ENCODE measurements at places on chromosomes 4 and X.

DNA sequence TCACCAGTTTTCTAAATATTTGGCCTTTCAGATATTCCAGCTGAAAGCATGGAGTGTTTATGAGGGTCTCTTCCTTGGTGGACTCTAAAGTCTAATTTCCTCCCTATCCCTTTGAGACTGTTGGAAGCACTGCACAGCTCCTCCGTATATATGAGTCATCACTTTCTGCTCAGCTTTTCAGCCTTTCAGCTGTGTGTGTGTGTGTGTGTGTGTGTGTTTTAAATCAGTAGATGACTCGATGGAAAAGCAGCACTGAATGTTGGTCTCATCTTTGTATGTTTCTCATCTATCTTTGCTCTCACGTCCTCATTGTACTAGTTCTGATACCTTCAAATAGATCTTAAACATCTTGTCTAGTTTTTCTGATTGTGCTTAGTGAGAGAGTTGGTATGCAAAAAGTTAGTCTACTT is 81.6 kb downstream of the ZFX start:
- no peak for DNase-seq

DNA sequence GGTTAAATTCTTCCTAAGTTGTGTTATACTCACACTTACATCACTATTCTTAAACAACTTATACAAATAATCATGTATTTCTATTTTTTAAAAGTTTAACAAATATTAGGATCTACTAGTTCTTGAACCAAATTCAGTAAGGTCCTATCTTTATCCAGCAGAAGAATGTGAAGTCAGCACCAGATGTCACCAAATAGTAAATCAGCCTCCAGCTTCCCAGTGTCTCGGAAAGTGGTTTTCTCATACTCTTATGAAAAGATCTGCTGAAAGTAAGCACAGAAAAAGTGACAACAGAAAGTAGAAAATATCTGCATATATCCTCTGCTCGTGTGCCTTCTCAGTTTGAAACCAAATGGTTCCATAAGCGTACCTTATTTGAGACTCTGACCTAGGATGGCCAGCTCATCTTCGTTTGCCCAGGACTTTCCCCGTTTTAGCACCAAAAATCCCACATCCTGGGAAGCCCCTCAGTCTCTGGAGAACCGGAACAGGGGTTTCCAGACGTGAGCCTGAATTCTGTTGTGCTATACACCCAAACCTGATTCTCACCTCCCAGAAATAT is 98.0 kb upstream of the DCLK2 start:
- DNase-seq = no peak

GRCh38 chrX:55709735-55710134 is 7.8 kb upstream of the RRAGB start:
- DNase-seq = no peak

DNA sequence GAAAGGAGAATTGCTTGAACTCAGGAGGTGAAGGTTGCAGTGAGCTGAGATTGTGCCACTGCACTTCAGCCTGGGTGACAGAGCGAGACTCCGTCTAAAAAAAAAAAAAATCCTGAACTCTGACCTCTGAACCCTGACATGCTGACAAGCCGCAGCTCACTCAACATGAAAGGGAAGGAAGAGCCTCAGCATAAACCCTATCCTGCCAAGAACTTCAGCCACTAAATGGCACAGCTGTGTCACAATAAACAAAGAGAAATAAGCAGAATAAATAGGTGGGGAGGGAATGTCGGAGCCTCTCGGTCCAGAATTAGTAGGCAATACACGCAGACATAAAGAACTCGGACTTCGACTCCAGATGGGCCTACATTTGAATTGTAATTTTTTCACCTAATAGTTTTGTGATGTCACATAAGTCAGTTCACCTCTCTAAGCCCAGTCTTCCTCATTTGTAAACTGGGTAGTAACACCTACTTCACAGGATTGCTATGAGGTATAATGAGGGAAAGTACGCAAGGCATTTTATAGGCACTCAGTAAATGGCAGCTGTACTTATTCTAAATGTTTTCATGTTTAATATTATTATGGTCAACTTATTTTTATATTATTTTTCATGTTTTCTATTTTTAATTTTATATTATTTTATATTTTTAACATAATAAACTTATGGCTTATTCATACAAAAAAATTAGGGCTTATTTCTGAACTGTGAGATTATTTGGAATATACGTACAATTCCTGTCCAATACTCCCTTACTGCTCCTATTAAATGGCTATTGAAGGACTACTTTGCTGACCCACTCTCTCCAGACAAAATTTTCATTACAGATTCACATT is 243.4 kb downstream of the SCFD2 start:
- no peak for DNase-seq

GRCh38 chrX:131792789-131793462 is 230.2 kb upstream of the STK26 start:
- no peak for DNase-seq

- no peak for DNase-seq
Observed at GRCh38 chr4:100935090-100935489, 412.2 kb downstream of the PPP3CA start.

DNA sequence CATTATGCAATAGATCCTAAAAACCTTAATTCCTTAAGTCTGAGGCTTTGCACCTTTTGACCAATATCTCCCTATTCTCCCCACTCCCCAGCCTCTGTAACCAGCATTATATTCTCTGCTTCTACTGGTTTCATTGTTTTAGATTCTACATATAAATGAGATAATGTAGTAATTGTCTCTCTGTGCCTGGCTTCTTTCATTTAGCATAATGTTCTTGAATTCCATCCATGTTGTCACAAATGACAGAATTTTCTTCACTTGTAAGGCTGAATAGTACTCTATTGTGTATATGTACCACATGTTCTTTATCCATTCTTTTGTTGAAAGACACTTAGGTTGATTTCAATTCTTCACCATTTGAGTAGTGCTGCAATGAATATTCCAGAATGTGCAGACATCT is 66.0 kb downstream of the MAGEC1 start:
- DNase-seq = no peak

DNA sequence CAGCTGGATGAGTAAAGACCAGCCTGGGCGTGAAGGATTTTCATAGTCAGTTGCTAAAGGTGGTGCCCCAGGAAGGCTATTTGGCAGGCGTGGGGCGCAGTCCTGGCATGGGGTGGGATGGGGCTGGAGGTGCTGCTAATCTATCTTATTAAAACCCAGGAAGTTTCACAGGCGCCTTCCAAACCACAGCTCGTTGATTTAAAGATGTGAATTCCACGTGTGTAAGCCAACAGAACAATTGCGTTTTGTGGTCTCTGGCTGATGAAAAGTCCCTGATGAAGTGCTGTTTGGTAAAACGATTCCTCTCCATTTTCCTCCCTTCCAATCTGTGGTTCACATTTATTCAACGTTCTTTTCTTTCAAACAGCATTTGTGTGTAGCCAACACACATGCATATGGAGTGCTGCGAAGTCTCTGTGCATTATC is 105.0 kb downstream of the TBL1X start:
- DNase-seq = no peak

DNA sequence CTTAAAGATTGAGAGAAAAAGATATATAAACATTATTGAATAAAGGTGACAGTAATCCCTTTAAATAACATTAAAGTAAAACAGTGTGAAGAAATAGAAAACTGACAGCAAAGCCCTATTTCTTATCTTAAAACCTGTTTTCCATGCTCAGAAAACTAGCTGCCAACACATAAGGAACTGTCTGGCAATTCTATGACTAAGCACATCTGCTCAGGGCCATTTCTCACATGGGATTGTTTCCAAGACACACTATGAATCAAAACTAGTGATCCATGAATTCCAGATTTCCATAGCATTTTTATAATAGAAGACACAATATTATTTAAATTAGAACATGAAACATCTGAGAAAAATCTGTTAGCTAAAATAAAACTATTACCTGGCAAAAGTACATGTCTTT is 113.4 kb downstream of the SCLT1 start:
- DNase-seq = no peak

- peak; percentile 93 for DNase-seq
Observed at GRCh38 chr4:1746265-1746691, 25.0 kb downstream of the TACC3 start.

- DNase-seq = no peak
Observed at GRCh38 chr4:104641418-104641817, 146.7 kb upstream of the CXXC4 start.

GRCh38 chr4:145218251-145218650 is 37.9 kb upstream of the OTUD4 start:
- peak; percentile 7 for DNase-seq

GRCh38 chr4:8860892-8861575 is 10.6 kb downstream of the HMX1 start:
- DNase-seq = no peak

DNA sequence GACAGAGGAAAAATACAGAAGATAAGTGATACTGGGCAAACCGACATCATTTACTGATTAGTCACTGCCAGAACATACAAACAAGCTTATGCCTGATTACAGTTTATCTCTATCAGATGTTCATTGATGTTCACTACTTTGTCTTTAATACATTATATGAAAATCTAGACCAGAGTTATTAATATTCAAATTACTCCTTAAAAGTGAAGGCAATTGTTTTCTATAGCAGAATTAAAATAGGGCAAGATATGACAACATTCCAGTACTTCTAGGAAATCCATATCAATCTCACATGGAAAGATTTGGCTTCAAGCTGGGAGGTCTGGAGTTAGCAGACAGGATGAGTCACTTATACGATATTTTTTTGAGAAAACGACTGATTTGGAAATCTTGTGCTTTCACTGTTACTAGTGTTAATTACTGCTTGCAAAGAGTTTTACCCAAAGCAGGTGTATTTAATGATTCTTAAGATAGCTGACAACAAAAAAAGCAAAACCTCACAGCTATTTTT is 31.8 kb downstream of the HPGD start:
- no peak for DNase-seq

DNA sequence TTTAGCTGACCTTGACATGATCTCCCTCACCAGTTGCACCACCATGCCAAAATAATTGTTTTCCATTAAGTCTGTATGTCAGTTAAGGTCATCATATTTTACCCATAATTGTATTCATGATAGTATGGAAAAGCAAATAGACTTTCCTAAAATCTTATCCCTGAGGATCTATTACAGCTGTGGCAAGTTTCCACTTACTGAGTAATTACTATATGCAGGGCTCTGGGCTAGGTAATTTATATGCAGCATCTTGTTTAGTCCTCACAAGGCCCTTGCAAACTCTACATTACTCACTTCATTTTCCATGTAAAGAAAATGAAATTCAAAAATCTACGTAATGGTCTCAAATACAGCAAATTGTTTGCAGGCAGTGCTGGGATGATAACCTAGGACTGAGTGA is 34.8 kb downstream of the YIPF7 start:
- DNase-seq = no peak

GRCh38 chr4:171582961-171583581 is 230.1 kb upstream of the GALNTL6 start:
- no peak for DNase-seq

DNA sequence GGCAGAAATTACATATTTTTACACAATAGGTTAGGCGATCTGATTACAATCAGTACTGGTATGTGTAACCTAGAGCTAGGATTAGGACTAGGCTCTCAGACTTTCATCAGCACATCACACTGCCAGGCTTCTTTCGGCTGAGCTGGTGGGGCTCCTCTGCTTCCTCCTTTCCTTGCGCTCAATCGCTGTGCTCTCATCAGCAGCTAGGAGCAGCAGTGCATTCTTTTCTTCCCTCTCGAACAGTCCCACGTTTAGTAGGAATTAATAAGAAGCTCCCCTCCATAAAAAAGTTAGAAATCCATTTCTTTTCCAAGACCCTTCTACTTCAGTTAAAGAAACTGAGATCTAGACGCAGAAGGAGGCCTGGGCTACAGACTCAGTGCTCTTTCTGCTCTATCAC is 350.4 kb downstream of the SPRY1 start:
- DNase-seq = no peak

GRCh38 chrX:11097933-11098332 is 13.2 kb upstream of the HCCS start:
- DNase-seq = no peak

DNA sequence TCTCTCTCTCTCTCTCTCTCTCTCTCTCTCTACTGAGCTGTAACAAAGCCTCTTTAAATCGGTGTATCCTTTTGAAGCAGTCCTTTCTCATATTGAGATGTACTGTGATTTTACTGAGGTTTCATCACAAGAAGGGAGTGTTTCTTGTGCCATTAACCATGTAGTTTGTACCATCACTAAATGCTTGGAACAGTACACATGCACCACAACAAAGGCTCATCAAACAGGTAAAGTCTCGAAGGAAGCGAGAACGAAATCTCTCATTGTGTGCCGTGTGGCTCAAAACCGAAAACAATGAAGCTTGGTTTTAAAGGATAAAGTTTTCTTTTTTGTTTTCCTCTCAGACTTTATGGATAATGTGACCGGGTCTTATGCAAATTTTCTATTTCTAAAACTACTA is 37.2 kb downstream of the HPF1 start:
- DNase-seq = no peak

GRCh38 chrX:86014421-86014820 is 32.9 kb downstream of the CHM start:
- no peak for DNase-seq

DNA sequence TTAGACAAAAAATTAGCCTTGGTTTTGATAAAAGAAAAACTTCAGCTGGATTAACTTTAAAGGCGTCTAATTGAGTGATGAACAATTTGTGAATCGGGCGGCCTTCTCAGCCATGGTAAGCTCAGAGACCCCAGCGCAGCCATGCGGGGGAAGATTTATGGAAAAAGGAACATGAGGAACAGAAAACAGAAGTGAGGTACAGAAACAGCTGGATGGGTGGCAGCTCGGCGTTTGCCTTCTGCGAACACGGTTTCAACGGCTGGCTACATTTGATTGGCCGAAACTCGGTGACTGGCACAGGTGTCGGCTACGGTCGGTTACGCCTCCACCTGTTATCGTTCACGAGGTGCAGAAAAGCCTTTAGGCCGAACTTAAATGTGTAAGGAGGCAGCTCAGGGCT is 401.4 kb upstream of the FAT1 start:
- DNase-seq = no peak

GRCh38 chr4:76905521-76905920 is 7.6 kb upstream of the SOWAHB start:
- DNase-seq = no peak

DNA sequence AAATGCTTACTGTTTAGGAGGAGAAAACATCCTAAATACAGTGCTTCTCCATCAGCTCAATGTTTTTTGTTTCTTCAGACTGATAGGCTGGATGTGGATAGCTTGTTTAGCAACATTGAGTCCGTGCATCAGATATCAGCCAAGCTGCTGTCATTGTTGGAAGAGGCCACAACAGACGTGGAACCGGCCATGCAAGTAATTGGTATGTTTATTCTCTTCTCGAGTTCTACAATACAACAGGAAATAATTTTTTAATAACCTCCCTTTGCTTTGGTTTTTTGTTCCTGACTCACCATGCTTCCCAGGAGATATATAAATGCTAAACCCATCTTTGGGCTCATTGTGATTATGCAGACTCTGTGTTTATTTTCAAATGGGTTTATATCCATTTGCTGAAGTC is 60.9 kb downstream of the ARHGEF38 start:
- no peak for DNase-seq

- DNase-seq = no peak
Observed at GRCh38 chr4:24686866-24687692, 102.7 kb upstream of the DHX15 start.

GRCh38 chr4:44538534-44538933 is 89.9 kb upstream of the KCTD8 start:
- DNase-seq = no peak

GRCh38 chr4:25815586-25815985 is 47.2 kb downstream of the SEL1L3 start:
- DNase-seq = no peak

- DNase-seq = peak; percentile 47
Observed at GRCh38 chrX:69163936-69164741, 1.1 kb downstream of the PJA1 start.

Measured in GM12891 (cell line).